WERI-Rb-1 (cell line): ENCODE measurements at places on chromosomes 5 and 9.

DNA sequence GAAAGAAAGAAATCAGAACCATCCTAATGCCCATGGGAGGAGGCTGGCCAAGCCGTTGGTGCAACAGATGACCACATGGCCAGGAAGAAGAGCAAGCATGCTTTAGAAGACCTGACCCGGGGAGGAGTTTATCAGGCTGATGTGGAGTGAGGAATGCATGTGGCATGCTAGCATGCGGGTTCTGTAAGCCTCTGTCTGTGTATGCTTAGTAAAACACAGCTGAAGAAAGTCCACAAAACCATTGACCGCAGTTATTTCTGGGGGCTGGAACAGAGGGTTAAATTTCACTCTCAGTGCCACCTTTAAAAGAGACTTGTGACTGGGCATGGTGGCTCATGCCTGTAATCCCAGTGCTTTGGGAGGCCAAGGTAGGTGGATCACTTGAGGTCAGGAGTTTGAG, 19.1 kb downstream of the GFI1B start:
- DNase-seq: no peak

GRCh38 chr9:93501406-93501805, 48.0 kb upstream of the FAM120AOS start:
- DNase-seq: no peak

DNA sequence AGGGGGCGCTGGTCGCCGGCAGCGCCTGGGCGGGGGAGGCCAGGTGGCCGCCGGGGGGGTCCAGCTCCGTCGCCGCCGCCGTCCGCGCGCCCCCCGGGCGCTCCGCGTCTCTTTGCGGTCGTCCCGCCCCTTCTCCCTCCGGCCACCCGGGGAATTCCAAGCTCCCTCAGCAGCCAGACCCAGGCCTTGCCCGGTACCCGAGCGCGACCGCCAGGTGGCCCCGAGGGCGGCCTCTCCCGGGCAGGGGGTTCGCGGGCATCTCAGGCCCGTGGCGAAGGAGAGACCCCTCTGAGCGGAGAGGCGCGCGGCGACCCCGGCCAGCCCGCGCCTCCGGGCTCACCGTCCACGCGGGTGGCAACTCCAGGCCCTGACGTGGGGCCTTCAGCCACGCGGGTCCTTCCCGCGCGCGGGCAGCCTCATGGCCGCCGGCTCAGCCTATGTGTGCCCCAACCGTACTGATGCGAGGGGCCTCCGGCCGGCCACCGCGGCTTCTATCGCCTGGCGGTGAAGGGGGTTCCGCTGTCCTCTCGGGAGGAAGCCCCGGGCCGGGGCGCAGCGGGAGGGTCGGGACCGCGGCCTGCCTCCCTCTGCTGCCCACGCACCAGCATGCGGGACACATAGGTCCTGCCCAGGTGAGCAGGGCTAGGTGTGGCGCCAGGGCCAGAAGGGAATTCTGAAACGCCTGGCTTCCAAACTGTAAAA, 529 bp upstream of the NRARP start:
- peak; percentile 26 for DNase-seq

DNA sequence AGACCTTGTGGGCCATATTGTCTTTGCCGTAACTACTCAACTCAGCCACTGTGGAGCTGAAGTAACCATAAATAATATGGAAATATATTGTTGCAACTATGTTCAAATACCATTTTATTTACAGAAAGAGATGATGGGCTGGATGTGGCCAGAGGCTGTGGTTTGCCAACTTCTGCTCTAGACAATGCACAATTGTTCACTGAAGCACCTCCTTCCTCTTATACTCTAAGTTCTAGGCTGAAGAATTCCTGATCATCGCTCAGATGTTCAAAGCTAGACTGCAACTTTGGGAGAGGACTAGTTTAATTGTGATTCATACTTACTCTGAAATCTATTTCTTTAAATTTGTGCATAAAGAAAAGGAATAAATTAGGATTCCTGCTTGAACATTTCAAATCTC, 245.0 kb downstream of the TAF11L14 start:
- DNase-seq: no peak

DNA sequence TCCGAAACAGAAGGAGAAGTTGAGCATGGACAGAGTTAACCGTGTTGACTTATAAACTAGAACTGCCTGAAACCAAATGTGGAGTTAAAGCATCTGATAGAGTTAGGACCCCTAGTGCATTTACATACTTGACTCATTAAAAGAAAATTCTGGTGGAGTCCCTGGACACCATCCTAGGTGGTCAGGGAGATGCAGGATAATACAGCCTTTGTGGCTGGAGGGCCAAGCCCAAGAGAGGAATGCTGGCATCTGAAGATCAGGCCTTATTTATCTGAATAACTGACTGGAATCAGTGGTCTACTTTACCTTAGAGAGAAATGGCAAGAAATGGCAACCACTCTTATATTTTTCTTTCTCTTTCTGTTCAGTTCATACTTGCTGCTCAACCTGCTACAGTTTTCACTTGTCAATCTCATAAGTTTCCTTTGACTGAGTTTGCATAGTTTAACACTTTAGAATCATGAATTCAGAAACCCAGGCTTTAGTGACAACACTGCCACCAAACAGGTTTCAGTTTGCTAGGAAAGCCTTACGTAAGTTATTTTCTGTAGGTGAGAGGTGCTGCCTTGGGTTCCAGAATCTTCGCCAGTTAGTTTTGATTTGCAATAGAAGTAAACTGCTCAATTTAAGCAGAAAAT, 10.2 kb downstream of the CMYA5 start:
- no peak for DNase-seq

DNA sequence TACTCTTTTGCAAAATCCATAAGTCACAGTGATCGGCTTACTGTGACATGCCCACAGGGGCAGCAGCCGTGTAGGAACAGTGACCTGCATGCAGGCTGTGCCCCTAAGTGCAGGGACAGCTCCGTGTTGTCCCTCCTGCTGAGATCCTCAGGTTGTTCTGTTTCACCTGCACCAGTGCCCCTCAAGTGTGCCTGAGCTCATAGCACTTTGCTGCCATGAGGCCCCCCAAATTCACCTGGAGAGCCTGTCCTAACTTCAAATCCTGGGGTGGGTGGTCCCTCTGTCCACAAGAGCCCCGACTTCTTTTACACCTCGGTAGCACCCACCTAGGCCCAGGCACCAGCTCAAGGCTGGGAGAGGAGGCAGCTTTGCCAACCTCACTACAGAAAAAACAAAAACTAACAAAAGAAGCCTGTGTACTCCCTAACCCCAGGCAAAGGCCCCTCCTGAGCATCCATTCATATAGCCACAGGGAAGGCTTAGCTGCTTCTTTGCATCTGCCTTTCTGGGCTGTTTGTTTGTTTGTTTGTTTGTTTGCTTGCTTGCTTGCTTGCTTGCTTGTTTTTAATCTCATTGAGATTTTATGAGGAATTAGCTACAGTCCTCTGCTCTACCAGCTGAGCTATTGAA, 214.5 kb downstream of the AUH start:
- DNase-seq: peak; percentile 18

DNA sequence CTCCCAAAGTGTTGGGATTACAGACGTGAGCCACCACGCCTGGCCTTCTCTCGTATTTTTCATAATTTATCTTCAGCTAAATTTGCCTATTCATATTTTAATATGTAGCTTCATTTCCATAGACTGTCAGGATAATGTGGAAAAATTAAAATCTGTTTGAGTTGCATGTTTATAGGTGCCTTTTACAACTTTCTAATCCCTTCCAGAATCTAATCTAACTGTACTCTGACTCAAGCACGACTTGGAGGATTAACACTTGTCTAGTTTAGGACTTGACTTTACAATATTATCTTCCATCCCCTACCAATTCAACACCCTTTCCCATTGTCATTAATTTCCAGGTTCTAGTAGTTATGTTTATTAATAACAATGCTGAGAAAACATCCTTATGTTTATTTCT, 1761.5 kb downstream of the MAT2B start:
- no peak for DNase-seq

DNA sequence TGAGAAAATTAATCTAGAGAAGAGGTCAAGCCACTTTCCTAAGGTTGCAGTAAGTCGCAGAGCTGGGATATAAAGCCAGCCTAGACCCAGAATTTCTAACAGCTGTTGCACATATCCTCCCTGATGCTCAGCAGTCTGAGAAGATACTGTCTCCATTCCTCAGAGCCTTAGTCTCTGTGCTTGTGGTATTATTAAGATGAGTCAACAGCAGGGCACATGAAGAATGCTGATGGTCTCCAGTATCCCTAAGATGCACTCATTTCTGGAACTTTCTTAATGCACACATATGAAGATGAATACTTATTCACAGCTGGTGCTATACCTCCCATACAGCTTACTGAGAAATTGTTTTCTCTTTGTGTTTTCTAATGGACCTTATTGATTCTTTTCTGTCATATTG, 32.5 kb downstream of the SGCD start:
- peak; percentile 28 for DNase-seq

- DNase-seq: no peak
These were observed 51.4 kb upstream of the BNC2 start for GRCh38 chr9:16921855-16922254.

DNA sequence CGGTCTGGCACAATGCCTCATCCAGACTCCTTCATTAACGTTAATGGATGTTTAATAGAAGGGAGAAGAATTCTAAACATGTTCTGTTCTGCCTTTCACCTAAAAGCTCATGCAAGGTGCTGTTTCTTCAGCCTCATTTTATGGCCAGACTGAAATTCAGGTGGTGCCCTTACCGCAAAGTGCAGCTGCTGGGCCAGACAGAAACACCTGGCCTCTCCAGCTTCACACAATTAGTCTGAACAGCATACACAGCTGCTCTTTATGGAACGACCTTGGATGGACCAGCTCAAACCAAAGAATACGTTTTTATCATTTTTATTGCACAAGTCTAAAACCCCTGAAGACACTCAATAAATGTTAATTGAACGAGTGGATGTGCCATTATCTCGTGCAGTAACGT, 4.6 kb downstream of the SNCAIP start:
- DNase-seq: no peak

DNA sequence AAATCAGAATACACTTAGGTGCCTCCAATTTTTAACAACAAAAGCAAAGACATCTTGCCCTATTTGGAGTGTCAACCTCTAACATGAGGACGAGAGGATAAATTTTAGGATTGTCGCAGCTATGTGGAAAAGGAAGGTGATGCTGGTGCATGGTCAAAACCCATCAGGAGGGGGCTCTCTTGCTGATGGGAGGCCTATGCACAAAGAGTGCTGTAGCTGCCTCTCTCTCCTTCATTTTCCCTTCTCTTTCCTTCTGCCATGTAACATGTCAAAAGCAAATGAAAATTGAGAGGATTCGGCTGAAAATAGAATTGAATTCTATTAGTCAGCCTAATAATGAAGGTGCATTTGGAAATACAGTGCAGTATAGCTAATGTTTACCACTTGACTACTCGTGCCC, 578.7 kb upstream of the ZNF462 start:
- DNase-seq: peak; percentile 58

DNA sequence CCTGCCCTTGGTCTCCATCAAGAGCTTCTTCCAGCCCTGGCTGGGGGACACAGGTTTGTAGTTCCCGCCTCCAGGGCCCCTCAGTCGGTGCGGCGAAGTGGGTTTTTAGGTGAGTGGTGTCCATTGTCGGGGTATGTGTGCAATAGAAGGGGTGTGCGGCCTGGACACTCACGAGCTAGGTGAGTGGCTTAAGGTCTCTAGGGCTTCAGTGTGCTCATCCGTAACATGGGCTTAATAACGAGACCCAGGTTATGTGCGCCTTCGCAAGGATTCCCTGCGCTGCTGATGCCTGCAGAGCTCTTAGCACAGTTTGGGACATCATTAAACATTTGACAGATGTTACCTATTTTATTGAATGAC, 656 bp downstream of the CEP78 start:
- peak; percentile 36 for DNase-seq

DNA sequence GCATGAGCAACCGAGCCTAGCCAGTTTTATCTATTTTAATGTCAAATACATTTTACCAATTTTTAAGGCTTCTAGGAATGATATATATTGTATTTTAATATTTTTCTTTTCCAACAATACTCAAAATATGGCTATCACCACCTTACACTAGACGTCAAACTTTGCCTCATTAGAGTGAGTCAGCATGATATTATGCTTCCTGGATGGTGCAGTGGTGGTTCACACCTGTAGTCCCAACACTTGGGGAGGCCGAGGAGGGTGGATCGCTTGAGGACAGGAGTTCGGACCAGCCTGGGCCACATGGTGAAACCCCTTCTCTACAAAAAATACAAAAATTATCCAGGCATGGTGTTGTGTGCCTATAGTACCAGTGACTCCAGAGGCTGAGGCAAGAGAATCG, 7.3 kb upstream of the CDC14B start:
- DNase-seq: no peak

GRCh38 chr5:44603496-44604272, 205.1 kb upstream of the MRPS30 start:
- peak; percentile 15 for DNase-seq

- peak; percentile 49 for DNase-seq
These were observed 169.6 kb downstream of the ADCY2 start for GRCh38 chr5:7565559-7565958.

GRCh38 chr5:154015071-154015693, 23.5 kb downstream of the FAM114A2 start:
- no peak for DNase-seq

GRCh38 chr9:3457175-3457574, 68.6 kb downstream of the RFX3 start:
- DNase-seq: no peak

GRCh38 chr9:89000973-89001916, 10.0 kb downstream of the S1PR3 start:
- peak; percentile 89 for DNase-seq

DNA sequence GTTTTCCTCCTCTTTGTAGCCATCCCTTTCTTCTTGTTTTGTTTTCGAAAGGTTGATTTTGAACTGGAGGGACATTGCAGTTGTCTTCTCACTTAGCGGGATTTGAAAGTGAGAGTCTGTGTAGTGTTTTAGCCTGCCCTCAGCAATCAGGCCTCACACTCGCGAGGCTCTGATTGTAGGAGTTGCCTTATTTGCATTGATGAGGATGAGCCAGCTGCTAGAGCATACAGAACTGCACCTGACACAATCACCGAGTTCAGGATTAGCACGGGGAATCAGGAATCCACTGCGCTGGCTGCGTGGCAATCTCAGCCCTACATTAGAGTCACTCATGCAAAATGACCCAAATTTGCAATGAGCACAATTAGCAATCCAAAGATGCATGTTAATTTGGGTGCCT, 122.5 kb upstream of the TMEM161B start:
- peak; percentile 26 for DNase-seq

GRCh38 chr5:67200809-67201562, 4.4 kb upstream of the CD180 start:
- no peak for DNase-seq

- no peak for DNase-seq
These were observed 123.0 kb downstream of the COL23A1 start for GRCh38 chr5:178467205-178467567.

GRCh38 chr9:29796291-29796952, 2223.1 kb upstream of the C9orf72 start:
- no peak for DNase-seq
